ENCODE measurements at places on chromosomes 11 and 22.

DNA sequence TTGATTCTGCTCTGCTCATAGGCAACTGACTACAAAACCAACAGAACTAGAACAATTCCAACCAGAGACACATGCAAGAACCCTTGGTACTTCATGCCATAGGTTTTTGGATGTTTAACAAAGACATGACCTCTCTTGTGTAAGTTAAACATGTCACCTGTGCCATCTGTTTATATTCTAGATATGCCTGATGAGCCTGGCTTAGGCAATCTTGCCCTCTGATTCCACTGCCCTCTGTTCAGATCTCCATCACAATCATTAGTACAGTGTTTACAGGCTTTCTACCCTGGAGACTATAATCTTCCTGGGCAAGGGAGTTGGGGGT lies 40.8 kb downstream of the ABTB2 start:
- DNase-seq = no peak

GRCh38 chr22:22954656-22955055 lies 67.0 kb downstream of the IGLL5 start:
- DNase-seq = no peak

DNA sequence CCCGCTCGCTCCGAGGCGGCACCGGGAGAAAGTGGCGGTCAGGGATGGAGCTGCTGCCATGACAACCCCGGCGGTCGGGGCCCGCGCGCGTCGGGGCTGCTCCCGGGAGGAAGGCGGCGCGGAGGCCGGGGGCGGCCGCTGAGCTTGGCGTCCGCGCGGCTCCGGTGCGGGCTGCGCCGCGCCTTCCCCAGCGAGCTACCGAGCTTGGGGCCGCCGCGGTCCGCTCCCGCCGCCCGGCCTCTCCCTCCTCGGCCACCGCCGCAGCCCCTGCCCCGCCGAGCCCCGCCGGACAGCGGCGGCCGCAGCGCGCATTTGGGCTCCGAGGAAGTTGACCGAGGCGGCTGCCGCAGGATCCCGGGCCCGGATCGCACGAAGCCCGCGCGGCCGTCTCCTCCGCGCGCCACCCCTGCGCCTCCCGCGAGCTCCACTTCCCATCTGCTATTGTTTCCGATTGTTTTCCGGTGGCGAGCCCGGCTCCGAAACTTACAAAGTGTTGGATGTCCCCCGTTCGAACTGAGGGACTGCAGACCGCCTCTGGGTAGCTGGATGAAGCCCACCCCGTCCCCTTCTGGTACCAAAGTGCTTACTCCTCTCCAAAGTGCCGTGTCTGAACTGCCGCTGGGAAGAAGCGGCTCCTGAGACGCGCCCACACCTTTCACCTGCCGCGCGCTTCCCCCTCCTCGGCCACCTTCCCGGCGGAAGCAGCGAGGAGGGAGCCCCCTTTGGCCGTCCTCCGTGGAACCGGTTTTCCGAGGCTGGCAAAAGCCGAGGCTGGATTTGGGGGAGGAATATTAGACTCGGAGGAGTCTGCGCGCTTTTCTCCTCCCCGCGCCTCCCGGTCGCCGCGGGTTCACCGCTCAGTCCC lies 540.3 kb downstream of the NTM start:
- DNase-seq = no peak

DNA sequence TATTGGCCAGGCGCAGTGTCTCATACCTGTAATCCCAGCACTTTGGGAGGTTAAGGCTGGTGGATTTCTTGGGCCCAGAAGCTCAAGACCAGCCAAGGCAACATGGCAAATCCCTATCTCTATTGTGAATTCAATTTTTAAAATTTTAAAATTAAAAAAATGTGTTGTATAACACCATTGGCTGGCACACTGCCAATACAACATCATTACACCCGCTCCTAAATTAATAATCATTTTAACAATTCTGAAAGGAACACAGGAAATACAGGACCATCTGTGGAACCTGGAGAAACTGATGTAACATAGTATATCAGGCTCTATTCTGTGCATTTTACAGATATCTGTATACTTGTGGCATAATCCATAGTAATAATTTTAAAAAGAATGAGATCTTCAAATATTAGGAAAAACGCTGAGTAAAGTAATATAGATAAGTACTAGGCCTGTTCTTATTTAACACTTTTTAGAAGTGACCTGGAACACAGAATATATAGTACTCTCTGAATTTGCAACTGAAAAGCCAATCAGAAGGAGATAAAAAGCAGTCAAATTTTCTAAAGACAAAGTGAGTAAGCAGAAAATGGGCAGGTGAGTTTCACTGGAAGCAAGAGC lies 124.3 kb downstream of the APOL5 start:
- DNase-seq = no peak

DNA sequence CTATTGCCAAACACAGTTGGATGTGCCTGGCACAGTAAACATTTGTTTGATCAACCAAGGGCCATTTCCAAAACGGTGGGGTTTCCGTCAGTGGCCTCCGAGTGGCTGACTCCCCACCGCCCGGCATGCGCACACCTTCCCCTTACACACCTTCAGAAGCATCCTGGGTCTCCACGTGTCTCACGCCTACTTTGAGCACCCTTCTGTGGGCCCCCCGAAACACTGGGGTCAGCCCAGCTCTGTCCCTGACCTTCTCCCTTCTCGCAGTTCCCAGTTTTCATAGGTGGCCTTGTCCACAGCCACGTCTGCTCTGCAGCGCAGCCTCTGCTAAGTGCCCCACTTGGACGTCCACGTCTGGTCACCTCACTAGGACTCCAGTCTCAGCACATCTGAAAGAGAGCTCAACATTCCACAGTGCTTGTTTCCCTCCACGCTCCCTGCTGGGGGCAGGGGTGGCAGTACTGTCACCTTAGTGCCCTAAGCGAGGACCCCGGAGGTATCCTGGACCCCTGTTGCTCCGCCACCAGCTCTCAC lies 13.2 kb upstream of the SHANK2 start:
- DNase-seq = no peak

- DNase-seq = no peak
Measured at GRCh38 chr11:119625206-119625978, 103.6 kb downstream of the NECTIN1 start.

DNA sequence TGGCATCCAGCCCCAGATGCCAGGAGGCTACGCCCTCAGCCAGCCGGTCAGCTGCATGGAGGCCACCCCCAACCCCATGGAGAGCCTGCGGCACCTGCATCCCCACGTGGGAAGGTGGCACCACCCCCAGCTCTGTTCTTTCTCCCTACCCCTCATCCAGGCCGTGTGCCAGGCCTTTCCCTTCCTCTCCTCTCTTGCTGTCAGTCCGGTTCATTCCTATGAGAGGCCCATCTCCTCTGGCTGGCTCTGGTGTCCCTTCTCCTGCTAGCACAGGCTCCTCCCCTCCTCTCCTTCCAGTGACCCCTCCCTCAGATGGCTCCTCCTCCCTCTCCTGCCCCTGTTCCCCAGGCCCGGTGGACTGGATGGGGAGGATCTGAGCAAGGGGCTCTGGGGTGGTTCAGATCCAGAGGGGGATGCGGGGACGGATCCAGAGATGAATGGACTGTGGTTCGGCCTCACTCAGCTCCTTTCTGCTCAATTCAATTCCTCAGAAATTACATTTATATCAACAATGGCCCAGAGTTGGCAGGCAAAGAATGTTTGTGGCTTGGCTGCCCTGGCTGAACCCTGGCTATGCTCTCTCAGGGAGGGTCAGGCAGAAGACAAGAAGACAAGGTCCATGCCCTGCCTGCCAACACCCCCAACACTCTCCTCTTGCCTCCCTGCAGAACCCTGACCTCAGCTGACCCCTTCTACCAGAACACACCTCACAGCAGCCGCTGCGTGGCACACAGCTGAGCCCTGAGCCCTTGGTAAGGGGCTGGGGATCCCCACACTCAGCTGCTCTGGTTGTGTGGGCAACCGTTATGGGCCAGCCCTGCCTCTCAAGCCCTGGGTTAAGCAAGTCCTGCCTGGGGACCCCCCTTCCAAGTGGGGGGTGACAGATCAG lies 18.5 kb upstream of the LRRC10B start:
- DNase-seq = no peak

DNA sequence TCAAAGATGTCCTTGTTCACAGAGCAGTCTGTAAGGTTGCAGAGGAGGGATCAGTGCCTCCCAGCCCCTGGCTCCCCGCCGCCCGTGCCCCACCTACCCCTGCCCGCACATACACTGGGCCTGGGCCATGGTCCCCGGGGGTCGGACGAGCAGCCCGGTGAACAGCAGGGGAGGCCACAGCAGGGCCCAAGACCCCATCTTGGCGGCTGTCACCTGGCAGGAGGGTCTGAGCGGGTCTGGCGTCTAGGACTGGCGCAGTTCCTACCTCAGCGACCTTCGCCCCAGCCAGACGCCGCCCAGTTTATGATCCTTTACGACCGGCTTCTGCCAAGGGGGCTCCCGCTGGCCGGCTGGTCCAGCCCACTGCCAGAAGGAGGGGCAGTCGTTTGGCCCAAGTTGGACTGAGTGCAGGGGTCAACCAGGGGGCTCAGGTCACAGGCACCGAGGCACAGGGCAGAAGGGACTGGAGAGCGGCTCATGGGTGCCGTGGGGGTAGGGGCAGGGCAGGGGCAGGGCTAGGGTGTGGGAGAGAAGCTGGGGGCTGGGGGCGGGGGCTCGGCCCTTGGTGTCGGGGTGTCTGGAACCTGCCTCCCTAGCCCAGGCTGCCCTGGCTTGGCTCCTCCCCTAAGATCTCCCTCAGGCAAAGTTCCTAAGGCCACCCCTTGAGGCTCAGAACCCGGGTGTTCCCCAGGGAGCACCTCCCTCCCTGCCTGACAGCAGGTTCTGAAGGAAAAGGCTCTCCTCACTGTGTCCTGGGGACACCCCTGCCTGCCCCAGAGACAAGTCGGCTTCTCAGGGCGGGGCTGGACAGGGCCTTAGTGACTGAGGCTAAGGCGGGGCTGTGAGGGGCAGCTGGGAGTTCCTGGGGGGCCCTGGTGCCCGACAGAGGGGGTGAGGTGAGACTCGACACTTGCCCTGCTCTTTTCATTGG lies at the start of gene CDHR5:
CDHR5 (minus strand) TSS at position 251 of the 931 bp plus-strand sequence; CDS start at position 198, 53 bp downstream.
- DNase-seq = no peak

DNA sequence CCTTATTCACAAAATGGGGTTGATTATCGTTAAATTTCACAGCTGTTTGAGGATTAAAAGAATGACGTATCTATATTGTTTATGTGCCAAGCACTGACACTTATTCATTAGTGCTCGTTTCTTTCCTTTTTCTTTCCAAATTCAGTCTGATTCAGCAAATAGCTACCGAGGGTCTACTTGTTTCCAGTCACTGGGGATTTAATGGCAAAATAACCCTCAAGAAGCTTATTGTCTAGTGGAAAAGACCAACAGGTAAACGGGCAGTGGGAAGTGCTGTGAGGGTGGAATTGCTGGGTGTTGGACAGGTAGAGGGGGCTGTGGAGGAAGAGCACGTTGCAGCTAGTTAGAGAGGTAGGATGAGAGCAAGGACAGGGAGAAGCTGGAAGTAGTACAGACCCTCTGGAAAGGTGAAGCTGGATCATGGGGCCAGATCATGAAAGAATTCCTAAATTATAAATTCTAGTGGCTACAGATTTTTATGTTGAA lies 48.3 kb upstream of the BIRC3 start:
- no peak for DNase-seq

- DNase-seq = no peak
Measured at GRCh38 chr22:21650823-21651520, 8.9 kb downstream of the SDF2L1 start.

DNA sequence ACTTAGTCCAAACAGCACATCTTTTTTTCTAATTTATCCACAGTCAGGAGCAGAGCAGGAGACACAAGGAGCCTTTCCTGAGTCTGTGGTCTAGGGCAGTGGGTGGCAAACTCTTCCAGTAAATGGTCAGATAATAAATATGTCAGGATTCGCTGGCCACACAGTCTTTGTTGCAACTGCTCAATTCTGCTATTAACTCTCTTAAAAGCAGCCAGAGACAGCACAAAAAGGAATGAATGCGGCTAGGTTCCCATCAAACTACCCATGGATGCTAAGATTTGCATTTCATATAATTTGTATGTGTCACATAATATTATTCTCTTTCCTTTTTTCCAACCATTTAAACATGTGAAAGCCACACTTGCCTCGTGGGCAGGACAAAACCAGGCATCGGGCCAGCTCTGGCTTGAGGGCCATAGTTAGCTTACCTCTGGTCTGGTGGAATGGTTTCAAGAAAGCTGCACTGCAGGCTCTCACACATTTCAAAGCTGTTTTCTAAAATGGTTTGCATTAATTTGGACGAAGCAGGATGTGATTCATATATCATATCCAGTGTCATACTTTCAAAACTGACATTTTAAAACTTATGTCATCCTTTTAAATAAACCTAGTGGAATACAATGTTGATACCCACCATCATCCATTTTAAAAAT lies 64.7 kb upstream of the CD5 start:
- DNase-seq = no peak

DNA sequence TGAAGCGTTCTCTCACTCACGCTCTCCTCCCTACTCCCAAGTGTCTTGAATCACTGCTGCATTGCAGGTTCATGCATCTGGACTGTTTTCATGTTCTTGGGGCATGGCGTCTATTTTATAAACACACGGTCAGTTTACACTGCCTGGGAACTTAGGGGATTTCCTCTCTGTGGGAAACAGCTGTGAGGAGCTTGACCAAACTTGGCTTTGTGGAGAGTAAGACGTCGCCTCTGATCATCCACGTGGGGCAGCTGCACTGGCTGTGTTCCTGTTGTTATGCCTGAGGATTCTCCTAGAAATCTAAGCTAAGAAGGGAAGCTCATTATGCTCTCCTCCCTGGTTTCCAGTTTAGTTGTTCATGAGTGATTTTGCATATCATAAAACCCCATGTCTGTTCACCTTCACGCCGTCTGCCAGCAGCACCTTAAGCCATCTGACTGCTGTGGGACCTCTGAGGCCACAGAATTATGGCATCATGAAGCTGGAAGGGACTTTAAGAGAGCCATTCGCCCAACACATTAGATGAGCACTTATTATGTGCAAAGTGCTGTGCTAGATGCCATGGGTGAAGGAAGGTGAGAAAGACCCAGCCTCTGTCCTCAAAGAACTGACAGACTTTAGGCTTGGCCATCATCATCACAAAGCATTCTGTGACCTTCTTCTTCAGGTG lies 38.8 kb upstream of the POU2AF1 start:
- DNase-seq = no peak

GRCh38 chr11:109390752-109391151 lies 31.2 kb upstream of the C11orf87 start:
- DNase-seq = no peak

DNA sequence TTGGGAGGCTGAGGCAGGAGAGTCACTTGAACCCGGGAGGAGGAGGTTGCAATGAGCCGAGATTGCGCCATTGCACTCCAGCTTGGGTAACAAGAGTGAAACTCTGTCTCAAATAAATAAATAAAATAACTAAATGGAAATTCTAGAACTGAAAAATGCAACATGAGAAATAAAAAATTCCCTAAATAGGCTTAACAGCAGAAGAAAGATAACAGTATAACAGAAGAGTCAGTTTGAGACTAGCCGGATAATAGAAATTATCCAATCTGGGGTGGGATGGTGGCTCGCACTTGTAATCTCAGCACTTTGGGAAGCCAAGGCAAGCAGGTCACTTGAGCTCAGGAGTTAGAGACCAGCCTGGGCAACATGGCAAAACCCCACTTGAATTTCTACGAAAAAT lies 14.1 kb downstream of the SLC25A1 start:
- DNase-seq = no peak

GRCh38 chr11:31802990-31803812 lies 7.9 kb downstream of the PAX6 start:
- no peak for DNase-seq

GRCh38 chr11:67071420-67072284 lies 15.0 kb downstream of the RHOD start:
- peak; percentile 53 for DNase-seq

Measured in activated T-helper 1 cell treated with anti-CD3 and anti-CD28 coated beads, Interleukin-2, amount 50 U/mL, for 16 hours (primary cell).